ENCODE measurements at places on chromosomes 13 and 19.

DNA sequence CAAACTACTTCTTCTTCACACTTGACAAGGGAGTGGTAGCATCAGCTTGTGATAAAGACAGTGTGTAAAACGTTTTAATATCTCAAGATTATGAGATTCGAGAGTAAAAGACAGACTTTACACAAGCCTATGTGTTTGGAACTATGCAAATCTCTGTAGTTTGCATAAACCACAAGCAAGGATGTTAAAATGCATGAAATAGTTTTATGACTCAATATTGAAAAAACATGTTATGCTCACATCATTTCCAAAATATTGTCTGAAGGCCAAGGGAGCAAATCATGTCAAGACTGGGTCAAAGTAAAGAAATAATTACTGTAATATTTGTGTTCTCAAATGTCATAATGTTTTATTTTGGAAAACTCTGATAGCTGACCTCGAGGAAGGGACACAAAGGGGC is 316.8 kb upstream of the KLF12 start:
- DNase-seq, result no peak

DNA sequence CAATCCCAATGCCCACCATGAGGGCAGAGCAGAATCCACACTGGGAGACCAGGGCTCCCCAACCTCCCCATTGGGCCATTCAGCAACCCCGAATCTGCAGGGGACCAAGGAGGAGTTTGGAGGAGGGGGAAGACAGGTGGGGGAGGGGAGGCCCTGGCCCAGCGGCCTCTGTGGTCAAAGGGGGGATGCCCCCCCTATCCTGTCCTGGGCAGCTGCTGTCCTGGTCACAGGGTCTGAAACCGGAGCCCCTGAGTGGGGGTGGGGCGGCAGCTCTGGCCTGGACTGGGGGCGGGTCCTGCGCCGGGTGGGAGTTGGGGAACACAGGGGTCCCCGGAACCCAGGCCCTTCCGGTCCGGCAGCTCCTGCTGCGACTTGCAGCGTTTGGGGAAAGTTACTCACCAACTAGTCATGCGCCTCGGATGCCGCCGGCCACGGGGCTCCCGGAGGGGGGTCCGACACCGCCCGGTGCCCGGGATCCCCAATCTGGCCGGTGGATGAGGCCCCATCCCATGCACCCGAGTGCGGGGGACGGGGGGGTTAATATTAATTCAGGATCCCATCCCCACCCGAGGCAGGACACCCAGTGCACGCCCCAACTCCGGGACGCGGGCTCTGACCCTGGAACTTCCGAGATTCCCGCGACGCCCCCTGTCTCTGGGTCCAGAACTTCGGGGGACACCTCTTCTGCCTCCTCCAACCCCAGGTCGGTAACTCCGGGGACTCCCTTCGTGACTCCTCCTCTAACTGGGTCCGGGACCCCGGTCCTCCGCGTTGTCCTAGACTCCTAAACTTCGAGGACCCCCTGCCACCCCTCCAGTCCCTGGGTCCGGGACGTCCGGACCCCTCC is 872 bp downstream of the HOMER3 start:
- DNase-seq, result peak; percentile 43

GRCh38 chr13:105240371-105240770 is 1295.1 kb downstream of the EFNB2 start:
- DNase-seq, result no peak

- no peak for DNase-seq
Measured at GRCh38 chr19:30862876-30863275, 486.4 kb downstream of the TSHZ3 start.

GRCh38 chr19:1568320-1569019 is at the start of gene MEX3D:
MEX3D (minus strand) TSS chr19:1568325; CDS start chr19:1568058, 267 bp downstream.
- peak; percentile 76 for DNase-seq

- no peak for DNase-seq
Measured at GRCh38 chr19:11284515-11284914, 11.4 kb upstream of the TSPAN16 start.

Measured in C1 segment of cervical spinal cord (tissue), 14 donors.